Hematopoietic multipotent progenitor cell treated with erythropoietin and hydrocortisone succinate and interleukin-3 and kit ligand, for 4 days (in vitro differentiated cells): ENCODE measurements at places on chromosomes 3 and 15.
A peak's percentile ranks its signal among the peaks of the same experiment; 100 is the strongest.

DNA sequence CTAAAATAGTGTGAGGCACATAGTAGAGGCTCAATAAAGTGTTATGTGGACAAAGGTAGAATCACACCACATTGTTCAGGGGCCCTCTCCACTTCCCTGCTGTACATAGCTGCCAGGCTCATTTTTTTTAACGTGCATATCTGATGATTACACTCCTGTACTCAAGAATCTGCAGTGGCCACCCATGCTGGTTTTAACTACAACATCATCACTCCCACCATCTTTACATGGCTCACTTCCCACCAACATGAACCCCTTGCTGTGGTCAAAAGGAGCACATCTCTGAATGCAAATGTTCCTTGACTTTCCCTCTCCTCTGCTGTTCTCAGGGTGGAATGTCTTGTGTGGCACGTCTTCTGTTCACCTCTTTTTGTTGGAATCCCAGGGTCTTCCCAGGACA, 76.7 kb downstream of the FEM1B start:
- DNase-seq = no peak

GRCh38 chr3:191070762-191071403, 128.2 kb upstream of the OSTN start:
- DNase-seq = no peak

DNA sequence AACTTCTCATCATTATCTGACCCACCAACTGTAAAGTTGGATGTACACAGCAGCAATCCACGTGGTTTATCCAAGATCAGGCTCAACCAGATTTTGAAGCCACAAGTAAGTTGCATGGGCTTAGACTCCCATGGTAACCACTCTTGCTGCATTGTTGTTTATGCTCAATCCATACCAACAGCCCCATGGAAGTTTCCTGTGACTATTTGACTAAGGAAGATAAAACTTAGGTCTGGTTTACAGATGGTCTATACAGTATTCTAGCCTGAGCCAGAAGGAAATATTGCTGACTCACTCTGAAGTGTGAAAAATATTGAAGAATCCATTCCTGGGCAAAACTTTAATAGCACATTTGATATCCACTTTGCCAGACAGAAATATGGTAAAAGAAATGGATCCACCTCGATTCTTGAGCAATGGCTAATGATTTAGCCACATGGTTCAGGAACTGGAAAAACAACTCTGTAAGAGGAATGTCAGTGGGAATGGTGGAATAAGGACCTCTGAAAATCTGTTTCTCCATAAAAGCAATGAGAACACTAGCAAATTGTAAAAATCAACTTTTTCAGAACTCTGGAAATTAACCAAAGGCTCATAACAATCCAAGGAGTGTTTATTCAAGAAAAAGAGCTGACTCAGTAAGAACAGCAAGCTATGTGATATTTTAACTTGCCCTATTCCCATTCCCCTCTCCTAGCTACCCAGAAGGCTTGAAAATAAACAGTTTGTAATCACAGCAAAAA, 162.9 kb upstream of the STT3B start:
- DNase-seq = peak; percentile 22

DNA sequence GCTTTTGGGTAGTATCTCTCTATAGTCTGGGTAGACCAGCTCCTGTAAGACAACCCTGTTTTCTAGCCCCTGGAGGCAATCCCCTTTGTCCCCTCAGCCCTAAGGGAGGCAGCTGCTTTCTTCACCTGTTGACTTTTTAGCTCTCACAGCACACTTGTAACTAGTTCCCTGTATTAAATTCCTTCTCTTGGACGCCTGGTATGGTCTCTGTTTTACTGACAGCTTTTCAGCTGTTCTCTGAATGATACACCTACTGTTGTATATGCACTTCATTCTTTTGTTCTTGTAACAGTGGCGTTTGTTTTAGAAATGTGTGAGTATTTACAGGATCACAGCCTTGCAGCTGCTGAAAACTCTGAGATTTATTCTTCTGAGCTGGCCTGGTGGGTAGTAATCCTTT, 413.0 kb upstream of the RBMS3 start:
- no peak for DNase-seq

GRCh38 chr3:156388497-156389448, 166.1 kb downstream of the SSR3 start:
- peak; percentile 16 for DNase-seq

GRCh38 chr3:141240286-141240685, 8.7 kb downstream of the PXYLP1 start:
- no peak for DNase-seq

DNA sequence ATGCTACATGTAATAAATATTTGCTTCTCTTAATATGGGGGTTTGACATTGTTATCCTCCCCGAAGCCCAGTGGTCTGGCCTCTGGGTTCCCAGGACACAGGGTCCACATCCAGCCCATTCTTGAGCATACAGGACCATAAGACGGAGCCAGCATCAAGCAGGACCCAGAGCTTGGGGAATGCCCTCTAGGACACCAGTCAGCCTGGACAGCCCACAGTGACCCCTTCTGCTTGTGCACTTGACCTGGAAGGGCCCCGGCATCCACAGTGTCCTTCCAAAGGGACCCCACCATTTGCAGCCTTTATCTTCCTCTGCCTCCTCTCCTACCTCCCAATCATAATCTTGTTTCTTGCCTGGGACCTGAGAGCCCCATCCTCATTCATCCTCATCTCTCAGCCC, 46.2 kb upstream of the IREB2 start:
- DNase-seq = no peak

DNA sequence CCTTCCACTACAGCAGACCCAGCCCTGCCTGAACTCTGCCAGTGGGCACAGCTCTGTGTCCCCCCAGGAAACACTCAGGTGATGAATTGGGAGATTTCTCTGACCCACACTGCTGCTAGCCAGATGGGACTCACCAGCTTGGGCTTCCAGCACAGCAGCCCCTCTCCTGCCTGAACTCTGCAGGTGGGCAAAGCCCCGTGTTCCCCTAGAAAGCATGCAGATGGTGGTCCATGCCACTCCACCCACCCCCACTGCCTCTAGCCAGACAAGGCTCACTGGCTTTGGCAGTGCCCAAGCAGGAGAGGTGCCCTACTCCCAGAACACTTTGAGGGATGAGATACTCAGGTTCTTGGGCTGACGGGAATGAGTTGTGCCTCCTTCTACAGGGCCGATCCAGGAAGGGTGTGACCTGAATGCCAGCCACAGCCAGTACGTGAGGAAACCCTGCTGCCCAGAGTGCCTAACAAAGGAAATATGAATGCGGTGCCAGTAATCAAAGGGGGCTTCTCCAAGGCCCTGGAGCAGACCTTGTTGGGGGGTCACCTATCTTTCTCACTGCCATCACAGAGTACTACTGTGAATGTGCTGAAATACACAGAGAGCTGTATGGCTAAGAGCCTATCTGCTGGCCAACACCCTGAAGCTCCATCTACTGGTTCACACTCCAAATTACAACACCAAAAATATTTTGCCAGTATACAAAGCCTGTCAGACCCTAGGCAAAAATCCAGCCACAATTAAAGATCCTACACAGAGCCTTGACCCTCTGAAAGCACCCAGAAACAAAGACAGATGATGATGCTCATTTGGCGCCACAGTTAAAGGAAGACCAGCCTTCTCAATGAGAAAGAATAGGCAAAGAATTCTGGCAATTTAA, 61.9 kb downstream of the BTLA start:
- DNase-seq = peak; percentile 68

DNA sequence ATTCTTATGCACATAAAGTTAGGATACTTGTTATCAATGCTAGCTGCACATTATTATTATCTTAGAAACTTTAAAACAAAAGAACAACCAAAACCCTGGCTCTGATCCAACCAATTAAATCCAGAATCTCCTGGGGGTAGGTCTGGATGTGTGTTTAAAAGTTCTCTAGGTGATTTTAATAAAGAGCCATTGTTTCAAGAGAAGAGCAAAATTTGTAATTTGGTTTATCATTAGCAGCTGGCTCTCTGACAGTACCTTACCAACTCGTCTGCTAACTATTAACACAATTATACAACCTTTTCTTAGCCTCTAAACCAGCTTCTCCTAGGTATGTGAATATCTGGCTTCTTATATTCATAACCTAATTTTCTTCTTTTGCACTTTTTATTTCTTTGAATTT, 68.9 kb downstream of the IFT80 start:
- DNase-seq = no peak

DNA sequence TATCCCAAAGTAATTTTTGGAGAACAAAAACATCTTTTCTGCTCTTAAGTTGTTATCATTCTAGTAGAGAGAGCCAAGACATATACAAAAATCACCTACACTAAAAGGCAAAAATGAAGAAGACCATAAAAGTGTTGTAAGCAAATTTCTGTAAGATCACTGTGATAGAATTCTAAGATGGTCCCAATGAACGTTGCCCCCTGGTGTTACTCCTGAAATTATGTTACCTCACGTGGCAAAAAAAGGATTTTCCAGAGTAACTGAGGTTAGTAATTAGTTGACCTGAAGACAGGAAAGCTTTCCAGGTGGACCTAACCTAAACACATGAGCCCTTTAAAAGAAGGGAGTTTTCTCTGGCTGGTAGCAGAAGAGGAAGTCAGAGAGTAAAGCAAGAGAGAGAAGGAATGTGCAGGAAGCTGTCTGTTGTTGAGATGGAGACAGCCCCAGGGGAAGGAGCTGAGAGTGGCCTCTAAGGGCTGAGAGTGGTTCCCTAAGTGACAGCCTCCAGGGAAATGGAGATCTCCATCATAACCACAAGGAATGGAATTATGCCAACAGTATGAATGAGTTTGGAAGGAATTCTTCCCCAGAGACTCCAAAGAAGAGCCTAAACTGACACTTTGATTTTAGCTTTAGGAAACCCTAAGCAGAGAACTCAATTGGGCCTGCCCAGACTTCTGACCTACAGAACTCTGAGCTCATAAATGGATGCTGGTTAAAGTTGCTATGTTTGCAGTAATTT, 205.9 kb downstream of the CD47 start:
- DNase-seq = no peak

DNA sequence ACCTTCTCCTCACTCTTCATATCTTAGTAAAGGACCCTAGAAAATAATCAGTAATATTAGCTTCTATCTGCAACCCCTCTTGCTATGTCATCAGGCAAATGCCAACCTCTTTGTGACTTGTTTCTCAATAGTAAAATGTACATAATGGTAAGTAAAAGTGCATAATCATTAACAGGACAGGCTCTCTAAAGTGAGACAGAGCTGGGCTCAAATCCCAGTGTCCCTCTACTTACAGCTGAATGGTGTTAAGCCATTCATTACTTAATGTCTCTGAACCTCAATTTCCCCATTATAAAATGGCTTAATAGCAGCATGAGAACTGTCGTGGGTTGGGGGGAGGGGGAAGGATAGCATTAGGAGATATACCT, 62.6 kb upstream of the ATP11B start:
- DNase-seq = no peak

- DNase-seq = no peak
These were observed 424.0 kb upstream of the PDZRN3 start for GRCh38 chr3:74048699-74049098.

- no peak for DNase-seq
These were observed 895 bp upstream of the ARHGAP31 start for GRCh38 chr3:119293105-119293870.

GRCh38 chr3:74921676-74922075, 307.2 kb upstream of the CNTN3 start:
- no peak for DNase-seq

- no peak for DNase-seq
These were observed 59.2 kb downstream of the EXOG start for GRCh38 chr3:38555149-38555840.

- peak; percentile 55 for DNase-seq
These were observed 541.3 kb downstream of the UNC13C start for GRCh38 chr15:54519577-54519976.

DNA sequence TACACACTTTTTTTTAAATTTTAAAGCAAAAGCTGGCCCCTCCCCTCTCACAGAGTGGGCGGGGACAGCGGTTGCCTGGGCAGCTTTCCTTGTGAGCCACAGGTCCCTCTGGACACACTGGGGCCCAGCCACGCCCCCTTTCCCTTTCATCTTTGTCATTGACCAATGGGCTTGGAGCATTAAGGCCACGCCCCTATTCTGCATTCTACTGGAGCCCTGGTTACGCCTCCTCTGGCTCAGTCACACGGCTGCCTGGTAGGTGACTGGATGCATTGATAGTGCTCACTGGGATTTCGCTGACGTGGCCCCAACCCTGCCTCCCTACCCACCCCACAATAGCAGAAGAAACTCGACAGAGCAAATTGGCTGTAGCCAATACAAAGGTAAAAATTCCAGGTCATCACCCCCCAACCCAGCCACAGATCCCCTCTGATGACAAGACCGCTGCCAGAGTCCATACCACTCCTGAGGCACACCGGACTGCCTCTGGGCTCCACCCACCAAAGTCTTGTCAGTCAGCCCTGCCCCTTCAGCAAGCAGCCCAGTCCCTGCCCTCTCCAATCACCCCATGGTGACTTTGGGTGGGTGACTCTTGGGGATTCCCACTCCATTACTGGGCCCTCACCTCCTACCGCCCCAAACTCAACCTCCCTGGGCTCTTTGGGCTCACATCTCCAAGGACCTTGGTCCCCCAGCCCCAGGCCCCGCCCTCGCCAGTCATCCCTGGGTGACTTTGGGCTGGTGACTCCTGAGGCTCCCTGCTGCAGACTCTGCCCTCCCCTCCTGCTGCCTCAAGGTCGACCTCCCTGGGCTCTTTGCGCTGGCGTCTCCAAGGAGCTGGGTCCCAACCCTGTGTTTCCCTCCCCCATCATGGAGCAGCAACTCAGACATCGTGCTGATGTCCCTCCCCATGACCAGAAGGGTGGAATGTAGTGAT, 112.2 kb upstream of the FAN1 start:
- DNase-seq = peak; percentile 41

- DNase-seq = peak; percentile 71
These were observed at the start of gene LRRN1 for GRCh38 chr3:3799173-3800079. TSS of gene LRRN1 (plus strand) at chr3:3799431. CDS start at chr3:3844642, 45,211 bp downstream.

- no peak for DNase-seq
These were observed 5.1 kb upstream of the ANKRD63 start for GRCh38 chr15:40287968-40288367.

DNA sequence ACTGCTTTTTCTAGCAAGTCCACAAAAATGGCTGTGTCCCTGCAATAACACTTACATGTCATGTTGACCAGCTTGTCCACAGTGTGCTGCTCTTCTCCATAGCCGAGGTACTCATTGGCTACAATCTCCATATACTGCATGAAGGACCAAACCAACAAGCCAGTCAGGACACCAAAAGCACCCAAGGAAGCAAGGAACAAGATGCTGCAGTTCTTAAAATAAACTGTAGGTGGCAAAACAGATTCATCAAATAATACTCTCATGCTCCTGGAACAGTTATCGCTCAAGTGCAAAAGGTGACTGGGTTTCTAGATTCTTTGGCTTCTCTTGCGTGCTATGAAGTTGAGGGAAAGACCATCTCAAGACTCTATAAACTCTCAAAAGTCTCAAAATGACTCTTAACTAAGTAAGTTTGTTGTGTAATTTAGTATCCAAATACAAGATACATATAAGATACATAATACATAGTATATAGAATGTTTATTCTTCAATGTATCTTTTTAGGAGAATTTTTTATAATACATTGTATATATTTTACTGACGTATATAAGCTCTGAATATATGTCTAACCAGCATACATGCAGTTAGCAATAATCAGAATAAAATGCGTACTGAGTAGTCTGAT, 57.0 kb downstream of the NEK10 start:
- peak; percentile 85 for DNase-seq
